Spinal cord (tissue), 10 donors: ENCODE measurements at places on chromosomes 16 and 17.
A peak's percentile ranks its signal among the peaks of the same experiment; 100 is the strongest.

- DNase-seq = no peak
Observed at GRCh38 chr17:2087597-2088211, 32.8 kb downstream of the HIC1 start.

DNA sequence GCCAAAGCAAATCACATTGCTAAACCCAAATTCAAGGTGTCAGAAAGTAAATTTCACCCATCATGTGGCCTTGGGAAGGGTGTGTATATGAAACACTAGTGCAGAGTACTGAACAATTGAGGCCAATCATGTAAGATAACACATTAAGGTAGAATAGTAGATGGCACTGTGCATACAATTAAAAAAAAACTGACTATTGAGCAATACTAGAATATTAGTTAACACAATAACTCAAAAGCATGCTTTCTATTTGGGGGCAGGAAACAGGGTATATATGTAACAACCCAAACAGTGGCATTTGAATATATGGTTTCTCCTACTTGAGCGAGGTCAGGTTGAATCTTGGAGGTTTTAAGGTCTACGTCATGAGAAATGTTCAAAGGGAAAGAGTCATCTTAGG, 63.0 kb upstream of the DYNLRB2 start:
- no peak for DNase-seq

DNA sequence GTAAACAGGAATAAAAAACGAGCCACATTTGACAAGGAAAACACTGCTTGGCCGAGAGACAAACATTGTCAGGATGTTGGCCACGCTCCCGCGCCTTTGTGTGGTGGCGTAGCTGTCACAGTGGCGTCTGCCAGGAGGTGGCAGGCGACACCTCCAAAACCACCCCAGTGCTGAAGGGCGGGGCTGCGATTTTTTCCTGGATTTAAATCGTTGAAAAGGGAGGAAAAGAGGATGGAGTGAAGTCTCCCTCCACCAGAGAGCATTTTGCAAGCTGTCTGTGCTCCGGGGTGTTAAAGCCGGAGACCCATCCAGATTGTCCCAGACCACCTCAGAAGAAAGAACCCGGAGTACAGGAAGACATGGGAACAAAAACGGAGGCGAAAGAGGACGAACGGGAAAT, 12.7 kb downstream of the MRM3 start:
- DNase-seq = peak; percentile 80

GRCh38 chr16:23378256-23378655, 74.7 kb downstream of the COG7 start:
- no peak for DNase-seq

DNA sequence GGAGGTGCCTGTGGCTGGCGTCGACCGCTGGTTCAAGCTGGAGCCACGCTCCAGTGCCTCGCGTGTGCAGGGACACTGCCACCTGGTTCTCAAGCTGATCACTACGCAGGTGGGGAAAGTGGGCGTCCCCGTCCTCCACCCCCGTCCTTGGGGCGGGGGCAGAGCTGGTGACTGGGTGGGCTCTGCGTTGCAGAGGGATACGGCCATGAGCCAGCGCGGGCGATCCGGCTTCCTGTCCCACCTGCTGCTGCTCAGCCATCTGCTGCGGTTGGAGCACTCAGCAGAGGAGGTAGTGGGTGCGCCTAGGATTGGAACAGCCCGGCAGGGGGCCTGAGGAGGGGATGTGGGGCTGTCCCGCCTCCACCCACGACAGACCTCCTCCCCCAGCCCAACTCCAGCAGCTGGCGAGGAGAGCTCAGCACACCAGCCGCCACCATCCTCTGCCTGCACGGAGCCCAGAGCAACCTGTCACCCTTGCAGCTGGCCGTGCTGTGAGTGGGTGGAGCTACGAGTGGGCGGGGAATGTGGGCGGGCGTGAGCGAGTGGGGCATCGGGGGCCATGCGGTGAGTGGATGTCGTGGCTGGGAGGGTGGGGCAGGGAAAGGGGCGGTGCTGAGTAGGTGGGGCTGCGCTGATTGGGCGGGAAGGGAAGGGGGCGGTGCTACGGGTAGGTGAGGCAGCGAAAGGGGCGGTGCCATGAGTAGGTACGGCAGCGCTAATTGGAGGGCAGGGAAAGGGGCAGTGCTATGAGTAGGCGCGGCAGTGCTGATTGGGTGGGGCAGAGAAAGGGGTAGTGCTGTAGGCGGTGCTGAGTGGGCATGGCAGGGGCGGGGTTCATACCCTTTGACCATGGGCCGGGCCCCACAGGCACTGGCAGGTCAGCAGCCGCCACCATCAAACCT, 8.9 kb downstream of the TSR3 start:
- DNase-seq = peak; percentile 28

- no peak for DNase-seq
Observed at GRCh38 chr16:69610356-69610755, 44.6 kb downstream of the NFAT5 start.

GRCh38 chr17:57679906-57680695, 65.0 kb downstream of the CCDC182 start:
- no peak for DNase-seq

- no peak for DNase-seq
Observed at GRCh38 chr16:16780588-16780987, 401.6 kb downstream of the NPIPA7 start.

GRCh38 chr17:38590988-38591758, 14.6 kb downstream of the SRCIN1 start:
- DNase-seq = no peak

DNA sequence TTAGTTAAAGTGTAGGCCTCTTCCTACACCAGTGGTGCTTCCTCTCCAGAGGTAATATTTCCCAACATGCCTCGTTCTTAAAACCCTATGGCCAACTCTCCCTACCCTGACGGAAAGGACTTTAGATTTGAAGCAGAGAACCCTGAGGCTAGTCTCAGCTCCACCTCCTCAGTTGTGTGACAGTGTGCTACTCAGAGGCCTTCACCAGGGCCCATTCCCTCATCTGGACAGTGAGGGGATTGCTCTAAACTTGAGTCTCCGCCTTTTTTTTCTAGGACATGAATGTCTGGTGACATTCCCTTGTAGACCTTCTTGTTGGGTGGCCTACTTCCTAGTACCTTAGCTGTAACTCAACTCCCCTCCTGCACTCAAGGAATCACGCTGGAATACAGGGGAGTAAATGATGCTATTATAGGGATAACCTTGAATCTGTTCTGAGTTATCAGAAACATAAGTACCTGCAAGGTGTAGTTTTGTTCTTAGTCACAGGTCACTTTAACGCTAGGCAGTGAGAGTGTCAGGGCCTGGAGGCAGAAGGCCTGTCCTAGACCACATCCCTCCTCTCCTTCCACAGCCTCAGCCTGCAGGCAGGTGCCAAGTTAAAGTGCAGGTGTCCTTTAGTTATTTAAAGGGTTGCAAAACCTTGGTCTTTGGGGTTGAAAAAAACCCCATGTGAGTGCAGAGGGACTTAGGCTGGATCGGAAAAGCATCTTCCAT, 26.9 kb downstream of the LDHD start:
- DNase-seq = no peak

- DNase-seq = no peak
Observed at GRCh38 chr16:73140929-73141328, 93.0 kb upstream of the ZFHX3 start.

GRCh38 chr17:18017958-18018357, 21.0 kb downstream of the ATPAF2 start:
- DNase-seq = no peak
